ENCODE measurements at places on chromosomes 3 and 15.

DNA sequence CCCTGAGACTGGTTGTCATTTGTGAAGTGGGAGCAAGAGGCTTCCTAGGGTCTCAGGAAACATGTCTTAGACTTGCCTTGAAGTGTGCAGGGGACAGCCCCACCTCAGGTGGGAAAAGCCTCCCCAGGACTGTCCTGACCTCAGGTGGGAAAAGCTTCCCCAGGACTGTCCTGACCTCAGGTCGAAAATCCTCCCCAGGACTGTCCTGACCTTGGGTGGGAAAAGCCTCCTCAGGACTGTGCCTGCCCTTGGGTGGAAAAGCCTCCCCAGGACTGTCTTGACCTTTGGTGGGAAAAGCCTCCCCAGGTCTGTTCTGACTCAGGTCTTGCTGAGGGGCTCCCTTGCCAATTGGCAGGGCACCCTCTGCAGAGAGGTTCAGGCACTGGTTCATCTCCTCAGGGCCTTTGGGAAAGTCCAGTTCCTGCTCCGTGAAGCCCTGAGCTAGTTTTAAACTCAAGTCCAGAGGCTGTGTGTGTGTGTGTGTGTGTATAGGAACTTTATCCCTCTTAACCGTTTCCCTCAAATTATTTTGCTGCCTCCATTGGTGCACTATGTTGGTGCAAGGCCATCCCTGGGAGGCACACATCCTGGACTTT, 64.7 kb downstream of the WNT7A start:
- no peak for DNase-seq
- no peak overlapping the region for H3K4me3 ChIP-seq
- H3K27me3 ChIP-seq: no peaks in the 10 kb centered on the region
- no peaks in the 10 kb centered on the region for H3K4me1 ChIP-seq
- no peak overlapping the region for H3K27ac ChIP-seq

DNA sequence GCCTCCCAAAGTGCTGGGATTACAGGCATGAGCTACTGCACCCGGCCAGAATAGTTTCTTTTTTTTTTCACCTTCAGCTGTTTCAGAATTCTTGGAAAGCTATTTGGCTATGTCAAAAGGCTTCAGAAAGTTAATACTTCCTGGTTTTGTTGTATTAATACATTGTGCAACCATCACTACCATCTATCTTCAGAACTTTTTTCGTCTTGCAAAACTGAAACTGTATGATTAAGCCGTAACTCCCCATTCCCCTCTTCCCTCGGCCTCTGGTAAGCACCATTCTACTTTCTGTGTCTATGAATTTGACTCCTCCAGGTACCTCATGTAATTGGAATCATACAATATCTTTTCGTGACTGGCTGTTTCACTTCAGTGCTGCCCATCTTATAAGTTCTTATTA, 5.2 kb upstream of the NOX5 start:
- DNase-seq: no peak
- no peak overlapping the region for H3K27ac ChIP-seq
- no peaks in the 10 kb centered on the region for H3K4me1 ChIP-seq

GRCh38 chr3:13513051-13513912, 33.2 kb downstream of the HDAC11 start:
- H3K27me3 ChIP-seq: no peaks in the 10 kb centered on the region
- no peaks in the 10 kb centered on the region for H3K36me3 ChIP-seq
- DNase-seq: peak; percentile 59
- peak overlapping the region; percentile 77 for H3K27ac ChIP-seq
- no peaks in the 10 kb centered on the region for H3K4me1 ChIP-seq
- H3K4me3 ChIP-seq: no peak overlapping the region

DNA sequence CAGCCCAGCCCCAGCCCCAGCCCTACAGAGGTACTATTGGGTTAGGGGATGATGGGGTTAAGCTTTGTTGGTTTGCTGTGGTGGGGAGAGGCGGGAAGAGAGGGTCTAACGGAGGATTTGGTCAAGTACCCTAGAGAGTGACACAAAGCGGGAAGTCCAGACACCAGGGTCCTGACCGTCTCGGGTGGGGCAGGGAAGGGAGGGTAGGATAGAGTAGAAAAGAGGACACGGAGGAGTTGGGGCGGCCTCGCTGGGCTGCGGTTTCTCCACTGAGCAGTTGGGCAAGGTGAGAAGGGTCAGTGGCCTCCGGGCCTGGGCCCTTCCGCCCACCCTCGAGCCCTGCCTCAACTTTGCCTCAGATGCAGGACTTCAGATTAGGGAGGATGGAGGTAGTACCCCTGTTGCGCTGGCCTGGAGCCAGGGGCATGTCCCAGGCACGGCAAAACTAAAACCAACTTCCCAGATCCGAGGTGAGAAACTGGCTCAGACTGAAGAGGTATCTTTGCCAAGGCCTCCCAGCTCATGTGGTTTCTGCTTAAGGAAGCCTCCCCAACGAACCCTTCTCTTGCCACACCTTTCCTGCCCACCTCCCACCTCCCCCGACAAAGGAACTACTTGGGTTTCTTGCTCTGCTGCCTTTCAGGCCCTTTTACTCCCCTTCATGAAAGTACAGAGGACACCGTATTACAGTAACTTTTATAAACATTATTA, 551 bp downstream of the PML start:
- H3K36me3 ChIP-seq: no peaks in the 10 kb centered on the region
- peak overlapping the region; percentile 80 for H3K4me3 ChIP-seq
- H3K4me1 ChIP-seq: peaks cover 15% of the 10 kb centered on the region
- no peak for DNase-seq
- H3K27ac ChIP-seq: peak overlapping the region; percentile 95
- no peaks in the 10 kb centered on the region for H3K27me3 ChIP-seq

DNA sequence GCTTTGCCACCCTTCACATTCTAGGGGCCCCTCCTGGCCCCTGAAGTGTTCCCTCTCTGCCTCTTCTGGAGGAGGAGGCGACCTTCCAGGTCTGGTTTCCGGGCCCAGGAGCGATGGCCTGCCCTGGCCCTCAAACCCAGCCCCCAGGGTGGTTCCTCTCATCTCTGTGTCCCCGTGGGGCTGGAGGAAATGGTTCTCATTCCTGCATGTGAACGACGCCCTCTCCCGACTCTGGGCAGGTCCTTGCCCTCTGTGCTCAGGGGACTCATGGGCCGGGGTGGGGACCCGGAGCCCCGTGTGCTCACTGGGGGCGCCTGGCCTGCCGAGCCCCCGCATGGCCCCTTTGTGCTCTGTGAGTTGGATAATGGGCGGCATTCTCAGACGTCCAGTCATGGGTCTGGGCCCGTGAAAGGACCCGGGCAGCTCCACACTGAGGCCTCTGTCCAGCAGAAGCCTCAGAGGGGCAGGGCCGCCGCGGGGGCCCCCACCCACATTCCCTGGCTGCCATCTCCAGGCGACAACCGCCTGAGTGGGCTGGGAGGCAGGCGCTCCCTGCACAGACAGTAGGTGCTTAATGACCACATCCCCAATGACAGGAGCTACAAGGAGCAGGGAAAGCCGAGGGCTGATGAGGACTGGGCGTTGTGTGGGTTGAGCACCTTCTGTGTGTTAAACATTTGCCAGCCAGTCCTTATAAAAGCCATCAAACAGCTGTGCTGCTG, 5.5 kb upstream of the PLXND1 start:
- no peak overlapping the region for H3K4me3 ChIP-seq
- no peaks in the 10 kb centered on the region for H3K4me1 ChIP-seq
- H3K27ac ChIP-seq: peak overlapping the region; percentile 12
- H3K36me3 ChIP-seq: no peaks in the 10 kb centered on the region
- DNase-seq: no peak

All from uterus (tissue), 4 donors.